ENCODE measurements at places on chromosomes 2 and 18. TPM values are rescaled to one million over a fixed set of nuclear protein-coding genes. Genes with fewer than 3 reads are reported as not detected.

The RFX8 gene
- total RNA-seq: 1.9 TPM

The MYL1 gene
- not detected for total RNA-seq

The GATA6 gene
- 2.5 TPM for total RNA-seq

The SERPINB2 gene
- total RNA-seq: 34.4 TPM

The ZNF396 gene
- 0.54 TPM for total RNA-seq

The UPP2 gene
- not detected for total RNA-seq

The TMEM37 gene
- total RNA-seq: under 0.01 TPM

The KIF5C gene
- total RNA-seq: 0.28 TPM

The WNT6 gene
- total RNA-seq: not detected

The SCG2 gene
- 0.56 TPM for total RNA-seq

The ARHGAP28 gene
- 3.8 TPM for total RNA-seq

The ITGB1BP1 gene
- total RNA-seq: 48.6 TPM

The CD8B2 gene
- total RNA-seq: not detected

The CFAP221 gene
- not detected for total RNA-seq

The HAAO gene
- total RNA-seq: not detected

The CSRNP3 gene
- 0.72 TPM for total RNA-seq

The ZDBF2 gene
- total RNA-seq: 16.7 TPM

The ACSL3 gene
- 84.2 TPM for total RNA-seq

The KCNK3 gene
- under 0.01 TPM for total RNA-seq

The FAM237A gene
- total RNA-seq: not detected

The LYG2 gene
- total RNA-seq: not detected

The KCNG3 gene
- under 0.01 TPM for total RNA-seq

The SLC9A4 gene
- not detected for total RNA-seq

The INO80D gene
- total RNA-seq: 5.0 TPM

The EN1 gene
- not detected for total RNA-seq

The M1AP gene
- total RNA-seq: not detected

The ELOA2 gene
- not detected for total RNA-seq

The PROM2 gene
- not detected for total RNA-seq

The NOTO gene
- total RNA-seq: not detected

The CCDC141 gene
- not detected for total RNA-seq

The MREG gene
- 1.8 TPM for total RNA-seq

Measured in IMR-90 (cell line).